Stimulated activated CD4-positive, alpha-beta T cell treated with anti-CD3 and anti-CD28 coated beads, Interleukin-15, amount 100 ng/mL, for 48 hours (primary cell): ENCODE measurements at places on chromosomes 1 and 21.

DNA sequence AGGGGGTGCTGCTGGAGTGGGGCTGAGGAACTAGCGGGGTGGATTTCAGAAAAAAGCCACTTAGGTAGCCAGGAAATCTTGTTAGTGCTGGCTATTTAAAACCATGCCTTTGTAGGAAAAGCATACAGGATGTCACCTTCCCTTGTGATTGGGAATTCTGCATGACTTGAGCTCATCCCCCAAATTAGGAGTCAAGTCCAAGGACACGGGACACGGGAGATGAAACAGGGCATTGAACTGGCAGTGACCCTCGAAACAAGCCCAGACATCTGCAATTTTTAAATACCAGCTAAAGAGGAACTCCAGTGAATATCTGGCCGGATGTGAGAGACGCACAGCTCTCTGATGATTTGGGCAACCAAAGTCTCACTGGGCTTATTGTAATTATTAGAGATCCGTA lies 32.8 kb downstream of the C2CD2 start:
- DNase-seq: no peak

- DNase-seq: no peak
Observed at GRCh38 chr1:178713259-178713658, 11.8 kb upstream of the RALGPS2 start.

- no peak for DNase-seq
Observed at GRCh38 chr1:223860051-223860622, 14.4 kb upstream of the TP53BP2 start.

DNA sequence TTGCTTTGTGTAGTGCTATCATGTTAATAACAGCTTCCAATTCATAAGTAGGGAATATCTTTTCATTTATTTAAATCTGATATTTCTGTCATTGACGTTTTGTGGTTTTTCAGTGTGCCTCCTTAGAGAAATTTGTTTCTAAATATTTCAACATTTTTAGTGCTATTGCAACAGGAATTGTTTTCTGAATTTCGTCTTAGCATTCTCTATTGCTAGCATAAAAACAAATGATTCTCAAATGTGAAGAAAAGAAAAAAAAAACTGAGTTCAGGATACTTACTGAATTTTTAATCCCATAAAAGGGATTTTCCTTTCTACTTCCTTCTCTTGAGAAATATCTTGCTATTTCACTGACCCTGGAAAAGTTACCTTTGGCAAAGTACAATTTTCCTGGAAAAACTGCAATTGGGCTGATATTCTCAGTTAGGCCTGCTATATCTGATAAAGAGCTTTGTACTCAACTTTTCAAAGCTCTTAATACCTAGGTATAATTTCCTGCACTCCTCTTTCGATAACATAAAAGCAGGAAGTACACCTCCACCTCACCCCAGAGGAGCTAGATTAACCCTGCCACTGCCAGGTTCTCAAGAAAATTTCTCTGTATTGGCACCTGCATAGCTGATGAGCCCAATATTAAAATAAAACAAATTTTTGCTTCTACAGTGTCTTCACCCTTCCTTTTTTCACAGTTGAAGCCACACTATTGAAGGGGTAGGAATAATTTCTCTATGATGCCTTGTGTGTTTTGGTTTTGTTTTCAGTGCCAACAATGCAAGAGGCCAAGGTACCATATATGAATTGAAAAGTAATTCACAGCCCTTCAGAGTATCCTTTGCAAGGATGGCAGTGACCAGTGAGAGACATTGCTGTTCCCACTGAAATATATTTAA lies 35.6 kb downstream of the PTPN14 start:
- DNase-seq: no peak

DNA sequence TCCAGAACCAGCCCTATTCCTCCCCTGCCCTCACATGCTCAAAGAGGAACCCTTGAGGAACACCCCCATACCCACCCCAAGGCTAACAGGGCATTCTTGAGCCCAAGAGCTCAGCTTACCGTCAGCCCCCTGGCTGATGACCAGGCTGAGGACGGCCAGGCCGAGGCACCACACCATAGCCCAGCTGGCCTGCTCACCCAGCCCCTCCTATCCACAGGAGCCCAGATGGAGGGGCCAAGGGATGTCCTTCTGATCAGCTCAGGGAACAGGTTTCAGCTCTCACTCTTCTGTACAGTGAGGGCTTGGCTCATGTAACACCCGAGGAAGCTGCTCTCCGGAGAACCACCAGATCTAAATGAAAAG lies 2.2 kb downstream of the IGSF9 start:
- no peak for DNase-seq

DNA sequence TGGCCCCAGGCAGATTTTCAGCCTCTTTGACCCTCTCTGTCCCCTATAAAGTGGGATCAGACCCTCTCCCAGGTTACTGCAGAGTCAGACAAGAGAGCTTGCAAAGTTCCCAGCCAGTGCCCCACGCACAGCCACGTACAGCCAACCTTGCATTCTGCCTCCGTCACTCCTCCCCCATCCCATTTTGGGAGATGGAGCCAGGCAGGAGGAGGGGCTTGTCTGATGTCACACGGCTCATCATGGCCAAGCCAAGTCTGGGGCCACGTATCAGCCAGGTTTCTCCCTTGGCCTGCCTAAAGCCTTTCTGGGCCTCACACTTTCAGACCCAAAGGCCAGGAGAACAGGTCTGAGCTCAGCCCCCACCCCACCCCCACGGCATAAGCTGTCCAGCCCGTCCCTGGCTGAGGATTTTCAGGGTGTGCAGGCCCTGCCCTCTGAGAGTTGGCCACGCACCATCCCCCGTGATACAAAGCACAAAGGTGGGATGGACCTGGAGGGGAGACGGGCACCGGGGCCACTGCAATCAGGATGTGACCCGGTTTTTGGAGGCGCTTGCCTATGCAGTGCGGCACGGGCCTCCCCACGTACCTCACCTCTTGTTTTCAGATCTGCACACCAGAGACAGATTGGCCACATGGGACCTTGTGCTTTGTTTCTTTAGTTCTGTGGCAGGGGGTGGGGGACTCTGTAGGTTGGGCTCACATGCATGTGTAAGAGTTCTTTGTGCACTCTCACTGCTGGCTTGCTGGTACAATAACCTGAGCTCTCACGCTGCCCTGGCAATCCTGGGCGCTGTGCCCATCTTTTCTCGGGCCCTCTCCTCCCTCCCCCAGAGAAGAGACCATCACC lies 47.6 kb downstream of the TRIM11 start:
- DNase-seq: no peak

- no peak for DNase-seq
Observed at GRCh38 chr21:15761507-15762100, 31.8 kb downstream of the USP25 start.

GRCh38 chr21:40819071-40819900 lies 27.7 kb downstream of the DSCAM start:
- DNase-seq: no peak

- no peak for DNase-seq
Observed at GRCh38 chr1:228181645-228182034, 16.0 kb downstream of the IBA57 start.

GRCh38 chr1:7755448-7755847 lies 15.6 kb upstream of the VAMP3 start:
- no peak for DNase-seq

- no peak for DNase-seq
Observed at GRCh38 chr1:184189361-184189760, 137.8 kb downstream of the TSEN15 start.

DNA sequence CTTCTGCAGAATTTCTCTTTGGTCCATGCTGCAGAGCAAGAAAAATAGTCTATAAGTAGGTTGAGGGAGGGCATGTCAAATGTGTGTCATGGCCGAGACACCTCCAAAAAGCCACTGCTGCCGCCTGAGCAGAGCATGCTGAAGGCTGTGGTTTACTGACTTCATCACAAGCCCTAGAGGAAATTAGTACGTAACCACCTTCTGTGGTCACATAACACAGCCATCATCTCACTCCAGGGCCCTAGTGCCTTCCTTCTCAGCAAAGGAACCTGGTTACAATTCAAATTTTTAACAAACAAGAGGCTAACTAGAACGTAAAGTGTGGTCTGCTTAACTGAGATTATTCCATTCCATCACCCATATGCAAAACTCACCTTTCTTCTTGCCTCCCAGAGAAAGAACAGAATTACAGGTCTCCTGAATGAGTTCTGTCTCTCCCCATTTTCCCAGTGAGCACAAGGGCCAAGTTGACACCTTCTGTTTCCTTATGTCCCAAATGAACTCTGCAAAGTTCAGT lies at the start of gene PTPN22:
Gene PTPN22, minus strand, starts transcription at position 116 of the 517 bp plus-strand sequence.
- peak; percentile 79 for DNase-seq

DNA sequence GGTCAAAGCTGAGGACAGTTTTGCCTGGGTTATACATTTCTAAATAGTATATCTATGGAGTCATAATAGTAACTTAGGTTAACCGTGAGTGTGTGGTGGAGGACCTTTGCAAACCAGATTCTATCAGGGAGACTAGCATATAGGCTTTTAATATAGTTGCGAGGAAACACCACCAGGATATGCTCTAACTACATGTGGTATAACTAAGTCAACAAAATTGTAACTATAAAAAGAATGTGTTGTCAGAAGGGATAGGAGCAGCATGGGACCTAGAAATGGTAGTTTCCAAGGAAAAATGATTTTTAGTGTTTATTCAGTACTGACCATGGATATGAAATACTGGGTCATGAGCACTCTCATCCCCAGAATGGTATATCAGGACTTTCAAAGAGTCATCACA lies 338.1 kb downstream of the TGFB2 start:
- no peak for DNase-seq

DNA sequence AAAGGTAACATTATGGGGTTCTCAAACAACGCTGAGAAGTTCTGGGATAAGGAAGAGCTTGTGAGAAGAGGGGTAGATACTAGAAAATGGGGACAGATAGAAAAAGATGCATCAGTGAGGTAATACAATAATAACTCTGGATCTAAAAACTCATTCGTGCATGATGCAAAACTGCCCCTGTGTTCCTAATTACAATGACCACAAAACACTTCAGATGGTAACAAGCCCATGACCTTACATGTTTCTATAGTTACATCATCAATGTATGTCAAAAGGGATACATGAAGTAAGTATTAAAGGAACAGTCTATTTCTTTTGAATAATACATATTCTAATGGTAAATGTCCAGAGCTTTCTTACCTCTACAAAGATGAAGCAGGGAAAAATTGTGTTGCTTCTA lies 110.6 kb upstream of the PLPPR5 start:
- no peak for DNase-seq

- no peak for DNase-seq
Observed at GRCh38 chr1:247218121-247218651, 37.7 kb upstream of the VN1R5 start.

GRCh38 chr1:93541045-93541444 lies 93.1 kb downstream of the FNBP1L start:
- DNase-seq: no peak

DNA sequence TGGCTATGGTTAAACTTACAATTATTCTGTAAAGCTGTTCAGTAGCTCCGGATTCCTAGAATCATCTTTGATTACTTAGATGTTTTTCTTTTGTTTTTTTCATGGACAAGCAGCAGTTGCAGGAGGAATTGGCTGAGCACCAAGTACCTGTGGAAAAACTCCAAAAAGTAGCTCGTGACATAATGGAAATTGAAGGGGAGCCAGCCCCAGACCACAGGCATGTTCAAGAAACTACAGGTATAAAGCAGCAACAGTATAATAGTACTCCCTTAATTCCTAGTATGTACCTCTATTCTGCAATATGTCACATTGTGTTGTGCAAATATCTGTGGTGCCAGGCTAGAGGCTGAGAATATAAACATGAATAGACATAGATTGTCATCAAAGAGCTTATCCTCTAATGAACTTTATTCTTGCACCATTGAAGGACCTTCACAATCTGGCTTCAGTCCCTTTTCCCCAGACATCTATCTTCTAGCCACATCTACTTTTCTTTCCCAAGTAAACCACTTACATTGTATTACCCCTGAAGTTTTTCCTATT lies 132.3 kb upstream of the BMP8A start:
- DNase-seq: no peak

DNA sequence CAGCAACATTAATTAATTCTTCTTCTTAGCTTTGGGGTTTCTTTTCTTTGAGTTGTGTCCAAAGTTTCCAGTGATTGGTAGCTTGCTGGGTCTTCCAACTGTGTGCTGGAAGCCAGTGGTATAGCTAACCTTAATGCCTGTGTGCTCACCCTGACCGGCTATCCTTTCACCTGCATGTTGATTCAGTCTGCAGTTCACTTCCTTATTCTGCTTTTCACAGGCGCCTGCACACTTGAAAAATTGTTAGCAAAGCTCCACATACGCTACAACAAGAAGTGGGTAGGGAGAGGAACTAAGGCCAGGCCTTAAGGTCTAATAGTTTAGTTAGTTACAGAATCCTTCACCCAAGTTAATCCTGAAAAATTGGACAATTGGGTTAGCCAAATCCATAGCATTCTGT lies 35.7 kb downstream of the NCF2 start:
- DNase-seq: no peak

GRCh38 chr1:226350519-226350865 lies 41.5 kb upstream of the LIN9 start:
- DNase-seq: no peak

GRCh38 chr1:226600254-226600653 lies 51.7 kb downstream of the STUM start:
- no peak for DNase-seq

- DNase-seq: no peak
Observed at GRCh38 chr1:202615501-202616354, 94.5 kb downstream of the SYT2 start.

GRCh38 chr1:12148160-12148957 lies 18.4 kb upstream of the TNFRSF1B start:
- no peak for DNase-seq

- DNase-seq: no peak
Observed at GRCh38 chr21:34844013-34844923, 175.5 kb downstream of the CLIC6 start.

- no peak for DNase-seq
Observed at GRCh38 chr1:162943622-162944021, 82.6 kb upstream of the CCDC190 start.

GRCh38 chr1:221562542-221563475 lies 179.1 kb downstream of the DUSP10 start:
- no peak for DNase-seq

DNA sequence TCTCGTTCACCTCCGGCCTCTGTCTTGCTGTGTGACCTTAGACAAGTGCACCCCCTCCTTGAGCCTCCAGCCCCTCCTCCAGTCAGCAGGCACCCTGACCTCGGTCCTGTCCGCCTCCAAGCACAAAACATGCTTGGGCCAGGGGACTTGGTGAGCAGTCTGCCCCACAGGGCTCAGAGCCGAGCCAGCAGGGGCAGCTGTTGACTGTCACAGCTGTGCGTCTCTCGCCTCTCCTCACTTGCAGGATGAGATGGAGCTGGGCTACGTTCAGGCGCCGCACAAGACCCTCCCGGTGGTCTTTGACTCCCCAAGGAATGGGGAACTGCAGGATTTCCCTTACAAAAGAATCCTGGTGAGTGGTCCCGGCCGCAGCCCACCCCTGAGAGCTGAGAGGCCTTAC lies 24.2 kb downstream of the PADI3 start:
- no peak for DNase-seq
